Urothelium cell line (cell line): ENCODE measurements at places on chromosomes 12 and 14.

DNA sequence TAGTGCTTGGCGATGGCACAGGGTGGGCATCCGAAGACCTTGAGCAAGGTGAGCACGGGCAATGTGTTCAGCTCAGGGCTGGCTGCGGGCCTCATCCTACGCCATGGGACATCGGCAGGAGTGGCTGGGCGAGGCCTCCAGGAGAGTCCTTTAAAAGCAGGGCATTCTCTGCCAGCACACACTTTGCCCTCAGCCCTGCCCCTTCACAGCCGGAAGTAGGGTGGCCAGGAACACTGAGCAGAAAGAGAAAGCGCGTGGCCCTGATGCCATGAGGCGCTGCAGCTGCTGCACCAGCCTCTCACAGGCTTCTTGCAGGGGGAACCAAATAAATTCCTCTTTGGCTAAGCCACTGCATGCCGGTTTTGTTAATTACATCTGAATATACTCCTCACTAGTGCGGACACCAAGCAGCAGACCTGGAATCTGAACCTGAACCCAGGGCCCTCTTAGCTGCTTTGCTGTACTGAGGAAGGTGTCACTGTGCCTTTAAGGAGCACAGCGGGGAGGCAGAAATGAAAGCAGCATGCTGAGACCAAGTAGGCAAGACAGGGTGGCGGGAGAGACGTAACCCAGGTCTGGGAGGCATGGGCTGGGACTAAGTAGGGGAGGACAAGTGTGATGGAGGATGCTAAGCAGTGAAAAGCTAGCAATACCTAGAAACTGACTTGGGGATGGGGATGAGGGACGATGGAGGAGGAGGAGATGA, 155.2 kb downstream of the TTC7B start:
- DNase-seq, result no peak

GRCh38 chr14:24662753-24663152, 28.8 kb upstream of the GZMB start:
- DNase-seq, result no peak

DNA sequence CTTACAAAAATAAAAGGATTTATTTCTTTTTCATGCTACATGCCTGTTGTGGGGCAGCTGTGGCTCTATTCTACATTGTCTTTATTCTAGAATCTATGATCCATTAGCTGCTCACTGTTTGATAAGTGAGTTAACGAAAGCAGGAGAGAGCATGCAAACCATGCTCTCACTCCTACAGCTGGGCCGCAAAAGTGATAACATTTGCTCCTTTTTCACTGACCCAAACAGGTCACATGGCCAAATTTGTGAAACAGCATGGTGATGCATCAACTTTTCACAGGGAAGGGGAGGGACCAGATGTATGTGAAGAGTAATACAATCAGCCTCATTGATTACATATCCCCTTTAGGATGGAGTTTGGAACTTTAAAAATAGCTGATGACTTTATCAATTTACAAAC, 456.9 kb upstream of the SYT1 start:
- no peak for DNase-seq

DNA sequence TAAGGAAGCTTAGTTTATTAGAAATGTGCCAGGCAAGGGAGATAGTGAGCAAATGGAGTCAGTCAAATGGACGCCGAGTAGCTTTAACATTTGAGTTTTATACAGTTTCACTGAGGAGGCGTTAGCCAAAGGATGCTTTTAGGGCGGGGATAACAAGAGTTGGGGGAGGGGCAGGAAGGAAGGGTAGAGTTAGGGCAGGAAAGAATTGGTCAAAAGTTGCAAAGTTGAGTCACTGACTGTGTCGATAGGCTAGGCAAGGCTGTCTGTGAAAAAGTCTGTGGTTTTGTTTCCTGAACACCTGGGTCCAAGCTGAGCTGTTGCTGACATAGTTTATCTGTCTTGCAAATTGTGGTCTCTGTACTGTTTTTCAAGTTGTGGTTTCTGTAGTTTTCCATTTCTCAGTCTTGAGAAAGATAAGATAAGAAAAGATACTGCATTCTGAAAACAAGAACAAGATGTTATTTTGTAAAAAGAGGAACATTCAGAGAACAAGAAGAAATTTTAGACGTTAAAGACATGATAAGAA, 62.6 kb upstream of the RESF1 start:
- DNase-seq, result peak; percentile 50

- peak; percentile 96 for DNase-seq
Observed at GRCh38 chr14:77181603-77182437, at the start of gene TMEM63C. Gene TMEM63C (plus strand): TSS chr14:77181798. CDS start chr14:77218814, 37,016 bp downstream.

GRCh38 chr14:54589076-54589475, 22.1 kb downstream of the SAMD4A start:
- no peak for DNase-seq
